Stimulated activated CD4-positive, alpha-beta T cell treated with anti-CD3 and anti-CD28 coated beads, Interleukin-4, amount 100 ng/mL, for 4 hours (primary cell): ENCODE measurements at places on chromosomes 1 and 21.

GRCh38 chr1:66371233-66372005 is 162.5 kb upstream of the SGIP1 start:
- no peak for DNase-seq

DNA sequence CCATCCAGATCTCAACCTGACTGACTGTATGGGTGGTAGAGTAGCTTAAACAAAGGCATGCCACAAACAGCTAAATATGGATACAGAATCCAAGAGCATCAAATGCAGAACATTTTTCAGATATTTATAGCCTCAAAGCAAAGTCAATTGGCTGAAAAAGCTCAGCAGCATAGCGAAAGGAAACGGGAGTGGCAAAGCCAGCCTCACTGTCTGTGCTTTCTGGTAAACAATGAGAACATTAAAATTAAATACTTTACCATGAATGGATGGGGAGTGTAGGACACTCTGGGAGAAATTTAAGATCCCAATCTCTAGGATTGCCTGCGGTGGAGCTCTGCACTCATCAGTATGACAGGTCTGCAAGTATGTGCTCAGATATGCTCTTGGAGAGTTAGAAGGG is 4.4 kb downstream of the RASAL2 start:
- DNase-seq: no peak

DNA sequence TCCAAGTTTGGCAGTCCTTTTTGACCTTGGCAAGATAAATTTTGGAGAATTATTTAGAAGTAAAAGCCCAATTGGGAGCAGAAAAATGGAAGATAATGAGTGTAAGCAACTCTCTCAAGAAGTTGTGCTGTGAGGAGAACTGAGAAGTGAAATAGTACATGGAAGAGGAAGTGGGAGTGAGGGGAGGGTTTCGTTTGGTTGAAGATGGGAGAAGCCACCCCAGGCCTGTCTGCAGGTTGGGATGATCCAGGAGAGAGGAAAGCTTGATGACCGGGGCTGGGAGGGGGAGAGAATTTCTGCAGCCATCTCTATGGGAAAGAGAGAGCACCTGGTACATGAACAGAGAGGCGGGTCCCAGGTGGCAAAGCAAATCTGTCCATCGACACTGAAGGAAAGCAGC is 8.6 kb upstream of the RCAN1 start:
- no peak for DNase-seq

DNA sequence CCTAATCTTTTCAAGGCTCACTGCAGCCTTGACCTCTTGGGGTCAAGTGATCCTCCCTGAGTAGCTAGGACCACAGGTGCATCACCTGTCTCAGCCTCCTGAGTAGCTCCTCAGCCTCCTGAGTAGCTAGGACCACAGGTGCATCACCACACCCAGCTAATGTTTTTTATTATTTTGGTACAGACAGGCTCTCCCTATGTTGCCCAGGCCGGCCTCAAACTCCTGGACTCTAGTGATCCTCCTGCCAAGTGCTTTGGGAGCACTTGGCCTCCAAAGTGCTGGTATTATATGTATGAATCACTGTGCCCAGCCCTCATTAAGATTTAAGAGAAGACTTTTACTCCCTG is 58.5 kb upstream of the S1PR1 start:
- DNase-seq: peak; percentile 8

- no peak for DNase-seq
Measured at GRCh38 chr1:162697140-162697895, 65.1 kb downstream of the DDR2 start.

DNA sequence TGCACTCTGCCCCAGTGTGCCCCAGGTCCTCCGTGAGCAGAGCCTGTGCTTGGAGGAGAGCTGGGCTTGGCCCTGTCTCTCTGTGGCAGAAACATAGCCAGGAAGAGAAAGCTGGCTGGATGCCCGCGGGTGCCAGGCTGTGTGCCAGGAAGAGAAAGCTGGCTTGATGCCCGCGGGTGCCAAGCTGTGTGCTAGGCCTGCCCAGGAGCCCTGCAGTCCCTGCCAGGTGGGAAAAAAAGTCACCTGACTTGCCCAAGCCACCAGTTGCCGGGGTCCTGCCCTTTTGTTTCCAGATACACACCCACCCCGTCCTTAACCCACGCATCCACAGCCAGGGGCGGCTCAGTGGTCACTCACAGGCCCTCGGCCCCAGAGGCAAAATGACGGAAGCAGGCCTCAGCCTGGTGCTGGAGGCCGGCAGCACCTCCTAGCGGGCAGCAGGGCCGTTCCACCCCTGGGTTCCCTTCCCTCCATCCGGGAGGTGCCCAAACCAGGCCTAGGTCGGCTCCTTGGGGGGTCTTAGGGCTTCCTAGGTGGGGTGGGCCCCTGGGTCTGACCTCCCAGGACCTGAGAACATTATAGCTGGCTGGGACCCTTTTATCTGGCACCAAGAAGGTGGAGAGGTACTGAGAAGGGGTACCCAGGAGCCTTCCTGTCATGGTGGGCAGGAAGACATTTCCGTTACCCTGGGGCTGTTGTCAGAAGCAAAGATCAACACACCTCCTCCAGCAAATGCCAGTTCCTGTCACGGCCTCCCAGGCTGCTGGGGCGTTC is 9.1 kb downstream of the ITGB2 start:
- DNase-seq: no peak
